CD4-positive, alpha-beta T cell treated with Interleukin-4 for 1 hour (primary cell): ENCODE measurements at places on chromosomes 4 and X.

GRCh38 chr4:39320381-39321115 is 45.6 kb downstream of the RFC1 start:
- no peak for DNase-seq

DNA sequence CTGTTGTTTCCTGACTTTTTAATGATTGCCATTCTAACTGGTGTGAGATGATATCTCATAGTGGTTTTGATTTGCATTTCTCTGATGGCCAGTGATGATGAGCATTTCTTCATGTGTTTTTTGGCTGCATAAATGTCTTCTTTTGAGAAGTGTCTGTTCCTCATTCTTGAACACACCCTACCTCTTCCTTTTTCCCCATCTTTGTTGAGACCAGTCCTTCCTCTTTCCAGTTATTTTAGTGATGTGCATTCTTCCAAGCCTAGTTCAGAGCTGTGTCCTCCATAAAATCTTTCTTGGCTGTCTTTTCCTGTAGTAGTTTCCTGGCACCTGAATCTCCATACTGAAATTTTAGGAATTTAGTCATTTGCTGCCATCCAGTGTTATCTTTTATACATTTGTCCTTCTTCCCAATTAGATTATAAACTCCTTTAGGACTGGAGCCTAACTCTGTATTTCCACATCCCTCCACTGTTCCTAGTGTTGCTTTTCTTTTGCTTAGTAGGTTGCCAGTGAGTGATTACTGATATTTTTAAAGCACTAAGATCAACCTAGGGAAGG is 11.4 kb downstream of the FHIP1A start:
- DNase-seq, result no peak

- no peak for DNase-seq
These were observed 53.3 kb downstream of the WFS1 start for GRCh38 chr4:6322761-6323566.

DNA sequence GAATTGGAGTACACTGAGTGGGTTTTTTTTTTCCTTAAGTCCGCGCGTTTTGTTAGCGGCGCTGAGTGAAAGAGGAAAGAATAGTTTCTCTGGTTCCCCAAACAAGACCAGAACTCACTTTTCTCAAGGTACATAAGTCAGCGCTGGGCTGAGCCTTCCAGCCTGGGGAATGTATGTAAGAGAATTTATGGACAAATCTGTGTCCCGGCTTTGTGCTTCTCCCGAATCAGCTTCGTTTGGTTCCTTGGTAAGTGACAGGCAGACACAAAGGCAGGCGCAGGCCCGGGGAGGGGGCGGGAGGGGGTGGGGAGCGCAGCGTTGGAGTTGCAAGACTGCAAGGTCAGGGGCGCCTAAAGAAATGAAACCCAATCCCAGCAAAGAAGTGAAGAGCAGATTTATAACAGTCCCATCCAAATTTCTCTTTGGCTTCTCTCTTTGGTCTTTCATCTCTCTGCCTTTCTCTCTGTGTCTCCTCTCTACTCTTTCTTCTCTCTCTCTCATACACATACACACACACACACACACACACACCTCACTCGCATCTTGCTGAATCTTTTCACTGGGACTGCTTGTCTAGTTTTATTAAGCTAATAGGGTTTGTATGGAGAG is 981 bp downstream of the TET2 start:
- peak; percentile 47 for DNase-seq

DNA sequence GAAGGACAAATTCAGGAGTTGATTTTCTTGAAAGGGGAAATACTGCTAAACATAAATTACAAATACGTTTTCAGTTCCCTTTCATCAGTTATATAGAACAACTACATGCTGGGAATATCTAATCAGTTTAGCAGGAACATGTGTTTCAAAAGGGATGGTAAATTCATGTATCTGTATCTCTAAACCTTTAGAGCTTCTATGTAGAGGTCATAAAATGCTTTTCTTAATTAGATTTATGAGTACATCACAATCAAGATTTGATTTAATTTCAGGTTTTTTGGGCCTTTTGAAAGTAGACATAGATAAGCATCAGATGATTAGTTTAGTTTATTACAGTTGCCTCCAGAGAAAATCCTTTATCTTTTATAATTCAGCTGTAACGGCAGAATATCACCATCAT is 12.9 kb downstream of the PDLIM3 start:
- DNase-seq, result no peak

DNA sequence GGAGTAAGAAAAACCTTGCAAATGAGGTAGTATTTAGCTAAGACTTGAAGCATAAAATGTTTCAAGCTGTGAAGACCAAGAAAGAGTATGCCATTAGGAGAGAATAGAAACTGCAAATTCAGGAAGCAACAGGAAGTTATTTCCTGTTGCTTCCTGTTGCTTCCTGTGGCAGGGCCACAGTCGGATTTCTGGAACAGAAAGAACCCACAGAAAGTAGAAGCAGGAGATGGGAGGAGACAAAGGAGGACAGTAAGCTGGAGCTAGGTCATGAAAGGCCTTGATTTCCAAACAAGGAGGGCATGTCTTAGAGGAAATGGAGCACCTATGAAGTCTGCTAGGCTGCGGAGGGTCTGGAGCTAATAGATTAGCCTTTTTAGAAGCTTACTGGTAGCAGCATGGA is 17.2 kb downstream of the ASB11 start:
- no peak for DNase-seq

- no peak for DNase-seq
These were observed 419.1 kb upstream of the KLHL4 start for GRCh38 chrX:87098477-87098876.

- DNase-seq, result no peak
These were observed 362.2 kb upstream of the EMCN start for GRCh38 chr4:100880011-100880410.

- DNase-seq, result no peak
These were observed 222.1 kb downstream of the STIM2 start for GRCh38 chr4:27082776-27083175.
